ENCODE measurements at places on chromosomes 1 and 21.

DNA sequence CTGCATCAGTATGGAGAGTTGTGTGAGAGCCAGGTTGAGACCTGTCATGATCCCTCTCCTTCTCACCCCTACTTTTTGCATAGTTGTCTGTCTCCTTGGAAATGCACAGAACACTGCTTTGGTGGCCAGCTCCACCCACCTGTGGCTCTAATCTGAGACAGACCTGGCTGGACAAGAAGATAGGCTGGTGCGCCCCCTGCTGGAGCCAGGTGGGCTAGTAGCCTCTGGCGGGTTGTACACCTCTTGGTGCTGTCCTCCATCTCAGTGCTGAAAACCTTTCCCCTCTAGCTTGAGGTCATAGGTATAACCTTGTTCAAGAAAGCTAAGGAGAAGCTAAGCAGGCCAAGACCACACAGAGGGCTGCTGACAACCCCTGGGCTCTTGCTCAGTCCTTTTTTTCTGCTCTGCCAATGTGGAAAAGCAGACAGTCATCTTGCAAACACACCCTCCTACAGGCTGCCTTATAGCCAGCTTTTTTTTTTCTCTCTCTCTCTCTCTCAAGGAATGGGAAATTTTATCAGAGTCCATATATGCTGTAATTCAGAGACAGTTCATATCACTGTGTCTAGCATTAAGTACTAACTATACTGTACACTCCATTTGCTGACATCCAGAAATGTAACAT, 58.8 kb upstream of the SPATA6 start:
- peak; percentile 88 for DNase-seq

DNA sequence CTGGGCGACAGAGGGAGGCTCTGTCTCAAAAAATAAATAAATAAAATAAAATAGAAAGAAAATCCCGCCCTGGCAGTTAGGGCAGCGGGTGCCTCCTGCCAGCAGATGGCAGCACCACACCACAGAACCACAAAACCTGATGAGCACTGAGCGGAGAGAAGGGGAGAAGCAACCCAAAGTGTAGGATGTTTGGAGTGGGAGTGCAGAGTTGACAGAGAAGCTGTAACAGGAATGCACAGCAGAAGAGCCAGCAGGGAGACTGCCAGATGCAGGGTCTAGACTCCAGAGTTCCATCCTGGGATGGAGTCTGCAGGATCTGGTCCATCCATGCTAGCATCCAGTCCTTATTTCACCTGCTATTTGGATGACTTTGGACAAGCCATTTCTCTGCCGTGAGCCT, 29.7 kb upstream of the KIRREL1 start:
- peak; percentile 29 for DNase-seq

DNA sequence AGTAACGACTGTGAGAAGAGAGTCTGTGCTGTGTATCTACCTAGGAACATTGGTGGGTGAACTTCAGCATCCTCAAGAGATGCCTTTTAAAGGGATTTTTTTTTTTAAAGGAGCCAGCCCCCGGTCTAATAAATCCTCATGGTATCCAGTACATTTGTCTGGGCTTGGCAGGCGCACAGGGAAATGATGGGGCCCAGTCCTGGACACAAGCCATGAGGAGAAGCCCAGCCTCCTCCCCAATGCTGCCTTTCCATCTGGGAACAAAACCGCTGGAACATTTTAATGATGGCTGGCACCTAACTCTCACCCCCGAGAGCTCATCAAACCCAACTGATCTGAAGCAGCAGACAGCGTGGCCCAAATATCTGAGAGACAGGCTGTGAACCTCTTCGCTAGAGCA, 64.2 kb downstream of the ACOT7 start:
- no peak for DNase-seq

DNA sequence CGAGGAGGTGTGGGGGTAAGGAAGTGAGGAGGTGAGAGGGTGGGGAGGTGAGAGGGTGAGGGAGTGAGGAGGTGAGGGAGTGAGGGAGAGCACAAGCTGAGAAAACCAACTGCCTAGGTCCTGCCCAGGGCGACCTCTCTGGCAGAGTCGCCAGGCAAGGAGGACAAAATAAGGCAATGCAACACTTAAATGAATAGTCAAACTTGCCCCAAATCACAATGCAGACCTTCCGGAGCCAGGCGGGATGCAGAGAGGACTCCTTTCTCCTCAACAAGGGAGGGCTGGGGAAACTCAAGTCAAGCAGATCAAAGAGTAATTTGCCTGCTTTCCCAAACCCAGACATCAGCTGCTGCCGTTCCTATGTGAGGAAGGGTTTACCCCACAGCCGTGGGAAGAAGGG, 86.0 kb downstream of the CCDC185 start:
- no peak for DNase-seq

DNA sequence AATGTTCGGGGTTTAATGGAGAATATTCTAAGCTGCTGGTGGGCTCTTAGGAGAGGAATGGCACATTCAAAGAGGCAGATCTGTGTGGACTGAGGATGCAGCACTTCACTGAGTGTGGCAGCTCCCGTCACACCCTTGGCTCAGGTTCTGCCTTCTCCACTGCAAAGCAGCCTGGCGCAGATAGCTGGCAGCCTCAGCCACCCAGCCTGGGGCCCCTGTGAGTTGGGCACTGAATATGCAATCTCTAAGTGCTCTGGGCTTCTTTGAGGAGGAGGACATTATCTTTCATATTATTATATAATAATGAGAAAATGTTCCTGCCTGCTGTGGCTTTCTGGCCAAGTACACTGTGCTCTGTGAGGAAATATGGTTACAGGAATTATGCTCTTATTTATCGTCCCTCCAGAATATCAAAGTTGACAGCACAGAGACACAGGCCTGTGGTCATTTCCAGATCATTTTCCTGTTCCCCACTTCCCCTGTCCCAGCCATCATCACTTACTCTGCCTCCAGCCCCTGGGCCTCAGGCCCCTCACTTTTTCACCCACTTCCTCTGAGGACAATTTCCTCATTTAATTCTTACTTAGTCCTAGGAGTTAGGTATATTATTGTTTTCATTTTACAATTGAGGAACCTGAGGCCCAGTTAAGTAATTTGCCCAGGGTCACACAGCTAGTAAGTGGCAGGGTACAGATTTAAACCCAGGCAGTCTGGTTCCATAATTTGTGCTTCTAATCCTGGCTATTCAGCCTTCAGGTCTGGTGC, 53.6 kb downstream of the MAB21L3 start:
- no peak for DNase-seq

GRCh38 chr1:210239349-210240111, 6.9 kb downstream of the SERTAD4 start:
- peak; percentile 26 for DNase-seq

DNA sequence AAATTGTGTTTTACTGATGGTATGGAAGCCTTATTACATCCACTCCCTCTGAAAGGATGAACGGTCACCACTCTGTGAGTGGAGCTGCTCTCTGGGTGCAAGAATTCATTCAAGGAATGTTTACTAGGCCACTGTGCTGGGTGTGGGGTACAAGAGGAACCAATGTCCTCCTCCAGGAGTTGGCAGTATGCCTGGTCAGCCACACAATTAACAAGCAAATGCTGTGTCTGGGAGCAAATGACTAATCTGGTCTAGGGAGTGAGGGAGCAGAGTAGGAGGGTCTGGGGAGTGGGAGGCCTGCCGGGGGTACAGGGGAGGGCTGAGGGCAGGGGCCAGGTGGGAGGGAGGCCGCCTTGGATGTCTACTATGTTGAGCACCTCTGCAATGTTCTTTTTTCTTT, 27.2 kb upstream of the TDRD10 start:
- DNase-seq: no peak

DNA sequence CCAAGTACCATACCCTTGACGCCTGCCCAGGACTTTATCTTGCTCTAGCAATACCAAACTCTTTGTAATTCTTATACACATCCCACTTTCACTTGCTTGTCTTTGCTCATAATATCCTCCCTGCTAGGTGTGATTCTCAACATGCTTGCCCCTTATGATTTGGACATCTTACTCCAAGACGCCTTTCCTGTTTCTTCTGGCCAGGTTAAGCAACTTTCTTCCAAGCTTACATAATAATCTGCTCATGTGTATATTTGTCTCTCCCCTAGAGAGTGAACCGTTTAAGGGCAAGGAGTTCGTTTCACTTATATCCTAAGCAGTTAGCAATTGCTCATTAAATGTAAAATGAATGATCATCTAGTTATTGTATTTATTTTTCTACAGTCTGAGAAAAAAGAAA, 21.8 kb downstream of the CRYZL1 start:
- no peak for DNase-seq

- DNase-seq: no peak
Measured at GRCh38 chr1:32465578-32465933, 684 bp downstream of the ZBTB8B start.

GRCh38 chr1:197065559-197065958, 1.5 kb downstream of the F13B start:
- DNase-seq: no peak

GRCh38 chr1:212677573-212677972, 22.1 kb downstream of the BATF3 start:
- DNase-seq: no peak

- DNase-seq: no peak
Measured at GRCh38 chr1:13700521-13701270, 708 bp downstream of the PRDM2 start.

DNA sequence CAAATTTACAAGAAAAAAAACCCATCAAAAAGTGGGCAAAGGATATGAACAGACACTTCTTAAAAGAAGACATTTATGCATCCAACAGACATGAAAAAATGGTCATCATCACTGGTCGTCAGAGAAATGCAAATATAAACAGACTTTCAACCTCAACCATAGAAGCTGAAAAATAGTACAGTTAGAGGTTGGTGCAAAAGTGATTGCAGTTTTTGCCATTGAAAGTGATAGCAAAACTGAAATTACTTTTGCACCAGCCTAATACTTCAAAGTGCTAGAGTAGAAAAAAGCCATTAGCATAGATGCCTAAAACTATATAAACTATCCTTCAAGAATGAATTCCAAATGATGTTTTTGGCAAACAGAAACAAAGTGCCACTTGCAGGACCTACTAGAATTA, 365.8 kb upstream of the DPYD start:
- DNase-seq: no peak

DNA sequence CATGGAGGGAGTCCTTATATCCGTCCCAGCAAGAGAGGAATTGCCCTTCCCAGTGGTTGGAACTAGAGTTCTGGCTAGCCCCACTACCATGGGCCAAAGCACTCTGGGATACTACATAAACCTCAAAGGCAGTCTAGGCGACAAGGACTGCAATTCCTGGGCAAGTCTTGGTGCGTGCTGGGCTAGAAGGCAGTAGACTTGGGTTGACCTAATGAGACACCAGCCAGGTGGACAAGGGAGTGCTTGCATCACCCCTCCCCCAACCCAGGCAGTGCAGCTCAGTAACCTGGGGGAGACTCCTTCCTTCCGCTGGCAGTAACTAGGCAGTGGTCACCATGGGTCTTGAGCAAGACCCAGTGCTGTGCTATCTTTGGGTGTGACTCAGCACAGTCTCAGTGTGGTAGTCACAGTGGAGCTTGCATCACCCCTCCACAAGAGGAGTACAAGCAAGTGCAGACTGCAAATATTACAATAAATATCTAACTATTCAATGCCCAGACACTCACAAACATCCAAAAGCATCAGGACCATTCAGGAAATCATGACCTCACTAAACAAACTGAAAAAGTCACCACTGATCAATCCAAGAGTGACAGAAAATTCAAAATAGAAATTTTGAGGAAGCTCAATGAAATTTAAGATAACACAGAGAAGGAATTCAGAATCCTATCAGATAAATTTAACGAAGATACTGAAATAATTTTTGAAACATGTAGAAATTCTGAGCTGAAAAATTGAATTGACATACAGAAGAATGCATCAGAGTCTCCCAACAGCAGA, 84.7 kb upstream of the LYPLAL1 start:
- DNase-seq: no peak

DNA sequence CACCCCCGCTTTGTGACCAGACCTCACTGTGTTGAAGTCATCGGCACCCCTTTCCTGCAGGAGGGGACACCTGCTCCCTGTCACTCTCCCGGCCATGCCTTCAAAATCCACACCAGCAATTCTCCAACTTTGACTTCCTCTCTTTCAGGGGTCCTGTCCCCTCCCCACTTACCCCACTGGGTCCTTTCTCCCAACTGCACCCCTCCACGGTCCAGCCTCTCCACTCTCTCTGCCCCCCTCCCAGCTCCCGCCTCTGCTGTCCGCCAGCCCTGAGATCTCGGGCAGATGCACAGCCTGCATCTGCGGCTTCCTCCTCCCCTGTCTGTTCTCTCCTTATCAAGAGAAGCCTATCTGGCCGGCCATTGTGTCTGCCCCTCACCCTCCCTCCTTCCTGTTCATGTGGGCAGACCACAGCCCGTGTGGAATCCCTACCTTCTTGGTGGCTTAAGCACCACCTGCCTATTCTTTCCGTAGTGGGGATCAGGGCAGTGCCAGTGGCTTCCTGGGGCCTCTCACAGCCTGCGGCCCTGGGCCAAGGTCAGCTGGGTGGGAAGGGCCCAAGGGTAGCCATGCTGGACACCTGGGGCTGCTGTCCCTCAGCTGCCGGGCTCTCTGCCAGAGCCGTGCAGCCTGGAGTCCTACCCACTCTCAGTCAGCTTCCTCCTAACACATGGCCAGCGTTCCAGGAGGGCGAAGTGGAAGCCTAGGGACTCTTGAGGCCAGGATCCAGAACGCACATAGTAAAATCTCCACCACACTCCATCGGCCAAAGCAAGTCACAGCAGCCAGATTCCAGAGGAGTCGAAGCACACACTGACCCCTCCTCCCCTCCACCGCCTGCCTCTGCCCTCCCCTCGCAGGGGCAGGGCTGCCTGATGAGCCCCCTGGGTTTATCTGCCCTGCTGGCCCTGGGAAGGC, 5.1 kb upstream of the HES4 start:
- no peak for DNase-seq

DNA sequence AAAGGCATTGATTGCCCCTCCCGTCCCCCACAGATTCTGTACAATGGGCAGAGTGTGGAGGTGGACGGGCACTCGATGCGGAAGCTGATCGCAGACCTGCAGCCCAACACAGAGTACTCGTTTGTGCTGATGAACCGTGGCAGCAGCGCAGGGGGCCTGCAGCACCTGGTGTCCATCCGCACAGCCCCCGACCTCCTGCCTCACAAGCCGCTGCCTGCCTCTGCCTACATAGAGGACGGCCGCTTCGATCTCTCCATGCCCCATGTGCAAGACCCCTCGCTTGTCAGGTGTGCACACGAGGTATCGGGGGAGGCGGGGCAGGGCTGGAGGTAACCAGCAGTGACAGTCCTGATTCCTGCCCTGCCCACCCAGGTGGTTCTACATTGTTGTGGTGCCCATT, 44.8 kb upstream of the KDM4A start:
- DNase-seq: no peak

DNA sequence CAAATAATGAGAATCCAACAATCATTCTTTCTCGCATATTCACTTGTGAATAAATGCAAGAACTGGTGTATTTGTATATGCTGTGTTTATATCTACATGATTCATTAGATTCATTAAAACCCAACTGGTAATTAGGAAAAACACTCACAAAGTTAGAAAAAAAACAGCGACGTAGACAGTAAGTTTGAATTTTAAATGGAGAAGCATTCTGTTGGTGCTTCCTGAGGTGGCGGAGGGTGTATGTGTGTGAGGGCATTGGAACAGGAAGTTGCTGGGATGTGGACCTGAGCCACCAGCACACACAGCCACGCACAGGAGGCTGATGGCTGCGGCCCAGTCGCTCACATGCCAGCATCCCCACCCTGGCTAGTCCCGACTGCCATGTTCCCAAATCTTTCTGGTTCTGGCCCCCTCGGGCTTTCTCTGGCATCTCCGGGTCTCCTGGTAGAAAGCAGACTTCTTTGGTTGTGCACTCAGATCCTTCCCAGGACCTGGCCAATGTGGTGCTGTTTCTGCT, 121.6 kb upstream of the IRF2BP2 start:
- DNase-seq: no peak
